ENCODE measurements at places on chromosomes 12 and 14.
A peak's percentile ranks its signal among the peaks of the same experiment; 100 is the strongest.

DNA sequence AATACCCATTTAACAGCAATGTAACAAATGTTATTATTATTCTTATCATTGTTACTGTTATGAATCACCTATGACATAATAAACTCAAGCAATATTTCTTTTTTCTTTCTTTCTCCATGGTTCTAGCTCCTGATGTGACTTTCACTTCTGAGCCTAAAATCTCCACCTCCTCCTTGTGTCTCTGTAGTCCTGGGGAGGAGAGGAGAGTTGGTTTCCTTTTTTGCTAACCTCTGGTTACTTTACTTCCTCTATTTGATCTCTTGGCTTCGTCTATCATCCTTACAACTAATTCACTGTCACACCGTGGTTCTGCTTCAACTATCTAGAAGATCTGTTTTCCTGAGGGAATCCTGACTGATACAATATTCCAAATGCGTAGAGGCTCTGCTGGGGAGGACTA is 456.6 kb downstream of the VRK1 start:
- DNase-seq = peak; percentile 33

GRCh38 chr12:10305411-10305810 is 2.3 kb upstream of the KLRD1 start:
- DNase-seq = no peak

DNA sequence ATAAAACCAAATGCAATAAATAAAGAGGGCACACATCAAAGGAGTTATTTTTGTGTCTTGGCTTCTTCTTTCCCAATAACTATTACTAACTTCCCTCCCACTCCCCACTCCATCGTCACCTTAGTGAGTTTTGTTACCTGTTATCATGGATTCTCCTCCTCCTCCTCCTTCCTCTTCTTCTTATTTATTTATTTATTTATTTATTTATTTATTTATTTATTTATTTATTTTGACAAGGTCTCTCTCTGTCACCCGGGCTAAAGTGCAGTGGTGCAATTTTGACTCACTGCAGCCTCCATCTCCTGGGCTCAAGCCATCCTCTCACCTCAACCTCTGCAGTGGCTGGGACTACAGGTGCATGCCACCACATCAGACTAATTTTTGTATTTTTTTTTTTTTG is 26.4 kb downstream of the WIF1 start:
- no peak for DNase-seq

DNA sequence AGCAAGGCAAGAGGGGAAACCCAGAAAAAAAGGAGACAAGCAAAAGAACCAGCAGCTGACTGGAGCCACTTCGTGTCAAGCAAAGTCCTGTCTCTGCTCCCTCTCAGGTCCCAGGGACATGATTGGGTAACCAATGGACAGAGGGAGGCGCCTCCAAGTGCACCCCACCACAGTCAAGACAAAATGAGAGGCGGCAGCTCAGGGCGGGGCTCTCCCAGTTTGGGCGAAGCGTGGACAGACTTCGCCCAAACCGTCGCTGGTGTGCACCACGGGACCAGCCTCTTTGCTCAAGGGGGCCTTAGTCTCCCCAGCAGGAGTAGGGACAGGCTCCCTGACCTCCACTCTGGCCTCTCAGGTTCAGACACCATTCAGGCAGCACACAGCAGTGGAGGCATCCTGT is 1.5 kb upstream of the BEGAIN start:
- DNase-seq = no peak

DNA sequence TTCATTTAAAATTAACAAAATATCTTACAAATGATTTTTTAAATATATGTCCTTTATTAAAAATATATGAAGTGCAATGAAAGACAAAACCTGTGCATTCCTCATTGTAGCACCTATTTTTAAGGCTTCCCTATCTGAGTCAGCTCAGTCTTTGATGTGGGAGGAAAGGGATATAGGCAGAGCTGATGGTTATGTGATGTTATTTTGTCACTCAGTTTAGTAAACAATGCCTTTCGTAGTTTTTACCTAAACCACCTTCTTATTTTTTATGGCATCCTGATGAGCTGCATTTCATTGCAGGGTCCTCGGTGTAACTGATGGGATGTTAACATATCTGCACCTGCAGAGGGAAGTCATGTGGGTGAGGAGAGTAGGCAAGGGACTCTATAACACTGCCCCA is 58.9 kb upstream of the FRMD6 start:
- DNase-seq = peak; percentile 33

DNA sequence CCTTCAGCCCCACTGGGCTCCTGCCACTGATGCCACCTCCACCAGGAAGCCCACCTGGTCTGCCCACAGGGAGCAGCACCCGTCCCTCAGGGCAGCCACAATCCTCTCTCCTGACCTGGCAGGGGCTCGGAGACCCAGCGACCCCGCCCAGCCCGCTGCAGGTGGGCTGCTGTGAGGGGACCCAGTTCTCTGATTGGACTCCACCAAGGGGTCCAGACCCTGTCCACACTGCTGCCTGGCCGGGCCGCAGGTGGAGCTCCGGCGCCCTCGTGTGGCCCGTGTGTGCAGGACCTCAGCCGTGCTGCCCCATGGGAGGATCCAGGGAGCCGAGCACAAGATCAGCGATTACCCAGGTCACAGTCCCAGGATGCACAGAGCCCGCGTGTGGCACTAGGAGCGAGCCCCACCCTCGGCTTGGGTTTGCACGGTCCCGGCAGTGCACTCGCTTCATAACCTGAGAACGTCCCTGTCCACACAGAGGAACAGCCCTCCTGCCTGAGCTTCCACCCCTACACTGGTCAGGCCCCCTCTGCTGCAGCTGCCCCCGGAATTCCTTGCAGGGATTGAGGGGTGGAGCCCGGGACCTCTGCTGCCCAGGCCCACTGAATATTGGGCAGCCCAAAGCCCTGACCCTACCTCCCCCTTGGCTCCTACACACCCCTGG is 35.4 kb upstream of the TMEM179 start:
- DNase-seq = peak; percentile 62

DNA sequence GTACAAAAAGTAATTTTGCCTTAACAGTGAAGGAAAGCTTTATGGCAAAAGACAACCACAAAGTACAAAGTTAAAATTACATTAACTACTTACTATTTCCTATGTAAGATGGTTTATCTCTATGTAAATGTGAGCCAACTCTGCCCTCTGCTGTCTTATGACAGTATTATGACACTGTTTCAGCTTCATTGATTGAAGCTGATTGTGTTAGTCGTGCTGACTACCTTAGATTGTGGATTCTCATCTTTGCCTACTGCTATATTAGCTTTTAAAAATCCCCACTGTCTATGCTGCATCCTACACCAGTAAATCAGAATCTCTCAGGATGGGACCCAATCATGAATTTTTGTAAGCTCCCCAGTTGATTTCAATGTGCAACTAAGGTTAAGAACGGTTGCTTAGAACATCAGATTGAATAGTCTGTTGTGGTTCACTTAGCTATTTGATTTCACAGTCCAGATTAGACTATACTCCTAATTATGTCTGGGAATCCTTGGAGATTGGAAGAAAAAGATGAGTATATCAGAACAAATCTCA is 12.2 kb upstream of the SPTB start:
- peak; percentile 69 for DNase-seq

- peak; percentile 42 for DNase-seq
These were observed 431 bp downstream of the HIP1R start for GRCh38 chr12:122835750-122836026.

DNA sequence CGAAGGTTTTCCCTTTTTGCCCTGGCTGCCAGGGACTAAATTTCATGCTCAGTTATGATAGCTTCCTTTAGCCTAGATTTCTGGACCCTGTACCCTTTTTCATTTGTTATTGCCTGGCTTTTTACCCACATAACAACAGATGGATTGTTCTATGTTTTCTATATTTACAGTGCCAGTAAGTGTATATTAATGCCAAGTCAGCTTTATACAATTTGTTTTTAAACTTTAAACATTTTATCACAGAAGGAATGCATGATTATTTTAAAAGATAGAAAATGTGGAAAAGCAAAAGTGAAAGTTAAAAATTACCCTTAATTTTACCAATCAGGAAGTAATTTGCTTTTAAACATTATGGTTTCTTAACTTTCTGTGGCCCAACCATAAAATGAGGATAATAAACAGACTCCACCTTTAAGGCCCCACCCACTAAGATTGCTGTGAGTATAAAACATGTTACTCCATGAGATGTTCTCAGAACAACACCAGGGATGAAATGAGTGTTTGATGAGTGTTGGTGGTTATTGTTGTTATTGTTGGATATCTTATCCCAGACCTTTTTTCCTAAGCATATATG is 496.8 kb downstream of the EGLN3 start:
- DNase-seq = no peak

GRCh38 chr12:124475295-124476010 is 92.0 kb downstream of the NCOR2 start:
- DNase-seq = no peak

GRCh38 chr12:52519387-52519703 is 849 bp downstream of the KRT5 start:
- no peak for DNase-seq

GRCh38 chr14:68575426-68575825 is 217.4 kb downstream of the ZFP36L1 start:
- no peak for DNase-seq

- no peak for DNase-seq
These were observed 16.5 kb downstream of the JAG2 start for GRCh38 chr14:105151838-105152793.

DNA sequence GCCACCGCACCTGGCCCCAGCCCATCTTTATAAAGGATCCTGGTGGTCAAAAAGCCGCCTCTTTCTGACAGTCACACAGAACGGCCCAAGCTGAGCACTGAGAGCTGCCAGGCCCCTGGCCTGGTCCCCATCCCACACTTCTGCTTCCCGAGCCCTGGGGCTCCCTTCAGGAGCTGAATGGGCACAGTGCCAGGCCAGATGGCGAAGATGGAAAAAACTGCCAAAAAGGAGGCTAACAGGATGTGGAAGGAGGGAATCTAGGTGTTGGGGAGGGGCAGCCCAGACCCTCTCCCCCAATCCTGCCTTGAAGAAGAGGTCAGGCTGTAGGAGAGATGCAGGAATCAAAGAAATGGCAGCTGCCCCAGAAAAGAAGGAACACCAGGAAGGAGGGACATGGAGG is 5.0 kb downstream of the LPAR5 start:
- DNase-seq = no peak

GRCh38 chr12:130644566-130644965 is 71.5 kb downstream of the RIMBP2 start:
- no peak for DNase-seq

DNA sequence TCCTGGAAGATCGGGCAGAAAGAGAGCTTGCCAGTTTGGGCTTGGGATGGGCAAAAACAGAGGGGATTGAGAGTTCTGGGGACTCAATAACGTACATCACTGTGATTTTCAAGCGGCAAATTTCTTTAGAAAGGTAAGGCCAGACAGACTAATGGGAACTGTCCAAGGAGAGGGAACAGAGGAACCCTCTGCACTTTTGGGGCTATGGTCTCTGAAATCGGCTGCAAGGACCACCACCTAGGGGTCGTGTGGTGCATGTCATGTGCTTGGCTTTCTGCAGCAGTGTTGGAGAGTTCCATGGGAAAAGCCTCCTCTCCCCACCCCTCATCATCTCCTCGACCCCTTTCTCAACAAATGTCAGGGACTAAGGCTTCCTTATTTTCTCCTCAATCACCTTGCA is 79.6 kb downstream of the PPM1A start:
- DNase-seq = no peak

GRCh38 chr12:121837680-121838079 is 21.0 kb downstream of the HPD start:
- no peak for DNase-seq

GRCh38 chr12:124073356-124074035 is 100.5 kb downstream of the ZNF664 start:
- DNase-seq = no peak

GRCh38 chr12:54207539-54208294 is 18.9 kb upstream of the SMUG1 start:
- peak; percentile 79 for DNase-seq

- DNase-seq = no peak
These were observed 800.2 kb upstream of the LRFN5 start for GRCh38 chr14:40806471-40806870.

GRCh38 chr12:51593021-51593420 is 2.0 kb downstream of the SCN8A start:
- DNase-seq = no peak

DNA sequence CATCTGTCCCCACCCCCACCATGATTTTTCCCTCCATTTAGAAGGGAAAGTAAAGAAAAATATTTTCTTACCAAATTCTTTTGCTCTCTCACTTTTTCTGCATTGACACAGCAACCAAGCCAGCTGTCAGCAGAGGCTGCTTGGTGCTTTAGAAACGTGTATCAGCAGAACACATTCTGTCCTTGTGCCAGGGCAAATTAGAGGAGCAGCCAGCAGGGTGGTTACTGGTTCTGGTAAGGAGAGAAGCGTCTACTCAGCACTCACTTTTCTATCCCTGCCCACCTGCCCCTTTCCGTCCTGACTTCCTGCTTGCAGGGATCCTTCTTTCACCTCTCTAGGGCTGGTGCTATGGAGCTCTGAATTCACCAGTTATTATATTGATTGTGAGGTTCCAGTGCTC is 327.5 kb upstream of the PDE3A start:
- no peak for DNase-seq

DNA sequence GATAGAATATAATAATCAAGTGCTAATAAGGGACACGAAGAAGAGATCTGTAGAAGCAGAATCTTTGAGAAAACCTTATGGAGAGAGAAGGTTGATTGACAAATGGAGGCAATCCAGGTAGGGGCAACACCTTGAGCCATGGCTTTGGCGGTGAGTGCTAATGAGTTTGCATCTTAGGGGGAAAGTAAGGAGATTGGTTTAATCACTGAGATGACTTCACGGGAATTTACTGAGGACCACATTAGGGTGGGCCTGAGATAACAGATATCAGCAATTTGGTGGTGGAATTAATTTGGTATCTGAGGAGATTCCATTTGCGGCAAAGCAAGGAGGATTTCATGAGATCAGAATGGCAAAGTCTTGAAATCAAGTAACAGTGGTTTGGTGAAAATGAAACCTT is 1.8 kb upstream of the LARP4 start:
- DNase-seq = no peak

GRCh38 chr12:47882781-47883546 is 21.8 kb downstream of the VDR start:
- DNase-seq = peak; percentile 89

DNA sequence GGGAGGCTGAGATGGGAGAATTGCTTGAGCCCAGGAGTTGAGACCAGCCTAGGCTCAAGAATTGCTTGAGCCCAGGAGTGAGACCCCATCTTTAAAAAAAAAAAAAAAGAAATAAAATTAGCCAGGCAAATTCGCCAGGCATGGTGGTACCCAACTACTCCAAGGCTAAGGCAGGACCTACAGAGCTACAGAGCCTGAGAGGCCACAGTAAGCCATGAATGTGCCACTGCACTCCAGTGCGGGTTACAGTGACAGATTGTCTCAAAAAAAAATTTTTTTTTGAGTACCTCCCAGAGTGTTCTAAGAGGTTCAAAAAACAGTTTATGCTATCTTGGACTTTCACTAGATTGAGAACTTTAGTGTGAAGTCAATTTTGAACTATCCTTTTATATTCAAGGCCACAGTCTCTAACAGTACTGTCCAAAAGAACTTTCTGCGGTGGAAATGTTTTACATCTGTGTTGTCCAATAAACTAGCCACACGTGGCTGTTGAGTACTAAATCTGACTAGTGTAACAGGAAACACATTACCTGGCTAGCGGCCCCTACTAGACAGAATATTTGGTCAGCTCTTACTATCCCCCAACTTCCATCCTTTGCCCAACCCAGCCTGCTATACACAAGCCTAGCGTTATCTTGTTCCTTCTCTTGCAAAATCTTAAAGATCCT is 2.4 kb downstream of the RPL36AL start:
- no peak for DNase-seq

GRCh38 chr14:97458661-97459579 is 661.7 kb downstream of the VRK1 start:
- DNase-seq = peak; percentile 63

All from GM12865 (cell line).